RPMI7951 (cell line): ENCODE measurements at places on chromosomes 4 and X.

DNA sequence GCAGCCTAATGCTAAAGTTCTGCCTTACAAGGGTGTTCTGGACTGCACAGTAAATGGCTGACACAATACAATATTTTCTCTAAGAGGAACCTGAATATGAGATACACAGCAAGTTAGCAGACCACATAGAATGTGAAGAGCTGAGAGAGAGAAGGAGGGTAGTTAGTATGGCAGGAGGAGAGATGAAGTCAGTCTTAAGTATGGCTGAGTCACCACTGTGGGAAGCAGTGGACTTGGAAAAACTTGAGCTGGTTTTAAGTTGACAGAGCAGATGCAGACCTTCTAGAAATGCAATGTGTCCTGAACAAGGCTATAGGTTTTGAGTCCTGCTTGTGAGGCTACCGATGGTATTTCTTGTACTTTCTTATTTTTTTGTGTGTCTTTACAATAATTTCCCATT, 172.5 kb downstream of the SH2D1A start:
- DNase-seq: peak; percentile 1

GRCh38 chrX:120282697-120283096, 28.6 kb downstream of the TMEM255A start:
- no peak for DNase-seq

DNA sequence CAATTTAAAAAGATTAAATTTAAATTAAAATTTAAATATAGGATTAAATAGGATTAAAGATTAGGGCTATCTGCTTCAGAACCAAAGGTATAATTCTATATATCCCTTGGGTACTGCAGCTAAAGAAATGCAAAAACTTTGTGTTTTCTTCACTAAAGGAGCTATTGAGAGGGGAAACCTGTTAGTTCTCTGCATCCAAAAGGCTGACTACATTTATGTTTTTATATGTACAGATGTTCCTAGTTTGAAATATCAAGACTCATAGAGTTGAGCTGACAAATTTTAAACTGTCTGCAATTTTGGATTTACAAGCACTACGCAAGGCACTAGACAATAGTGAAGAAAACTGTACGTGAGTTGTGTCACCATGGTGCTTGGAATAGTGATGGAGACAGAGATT, 95.2 kb downstream of the CEP44 start:
- DNase-seq: no peak

DNA sequence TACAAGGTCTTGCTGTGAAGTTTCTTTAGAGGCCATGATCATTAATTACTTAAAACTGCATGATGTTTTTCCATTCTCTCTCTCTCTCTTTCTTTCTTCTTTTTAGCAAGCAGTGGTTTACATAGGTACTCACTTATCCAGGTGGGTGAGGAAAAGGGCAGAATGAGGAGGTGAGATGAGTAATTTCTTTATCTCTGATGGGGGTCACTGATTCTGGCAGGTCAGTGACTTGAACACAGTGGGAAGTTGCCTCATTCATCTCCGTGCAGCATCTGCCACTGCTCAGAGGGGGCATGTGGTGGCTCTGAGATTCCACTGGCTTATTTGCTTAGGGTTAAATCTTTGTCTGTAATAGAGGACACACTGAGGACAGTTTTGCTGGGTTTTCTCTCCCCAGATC, 62.6 kb downstream of the FAM114A1 start:
- DNase-seq: no peak

DNA sequence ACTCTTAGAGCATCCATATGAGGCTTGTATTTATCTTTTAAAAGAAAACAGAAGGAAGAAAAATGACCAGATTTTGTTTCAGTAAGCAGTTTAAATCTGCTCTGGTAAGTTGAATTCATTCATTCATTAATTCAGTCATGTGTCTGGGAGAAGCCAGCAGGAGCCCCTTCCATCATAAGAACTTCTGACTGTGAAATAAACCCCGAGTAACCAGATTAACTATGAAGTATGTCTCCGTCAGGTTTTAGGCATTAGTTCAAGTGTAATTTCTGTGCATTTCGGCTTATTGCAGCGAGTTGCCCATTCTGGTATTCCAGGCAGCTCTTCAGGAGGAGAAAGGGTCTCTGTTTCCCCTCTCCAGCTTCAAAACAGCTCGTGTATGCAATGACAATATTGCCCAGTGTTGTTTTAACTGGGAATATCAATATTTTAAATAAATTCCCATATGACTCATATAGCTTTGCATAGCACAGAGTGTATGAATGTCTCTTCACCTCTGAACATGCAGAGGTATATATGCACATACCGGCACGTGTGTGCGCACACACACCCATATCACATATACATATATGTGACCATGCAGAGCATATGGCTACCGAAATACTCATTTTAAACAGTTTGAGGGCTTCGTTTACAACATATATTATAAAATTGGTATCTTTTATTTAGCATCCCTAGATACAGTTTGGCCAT, 255.3 kb downstream of the BCOR start:
- no peak for DNase-seq

- DNase-seq: no peak
These were observed 608.7 kb downstream of the TLL1 start for GRCh38 chr4:166481739-166482138.

DNA sequence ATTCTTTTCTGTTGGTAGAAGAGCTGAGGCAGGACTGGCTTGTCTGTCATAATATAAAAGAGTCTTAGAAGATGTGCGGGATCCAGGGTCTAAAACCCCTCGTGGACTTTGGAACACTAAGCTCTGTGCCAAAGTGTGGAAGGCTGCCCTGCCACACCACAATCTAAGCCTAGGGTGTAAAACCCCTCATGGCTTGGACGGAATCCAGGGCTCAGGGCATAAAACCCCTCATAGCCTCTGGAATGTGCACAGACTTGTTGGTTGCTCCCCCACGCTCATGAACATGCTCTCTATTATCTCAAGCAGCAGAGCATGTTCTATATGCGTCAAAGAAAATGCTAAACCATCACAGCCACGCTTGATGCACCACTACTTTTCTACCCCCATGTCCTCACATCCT, 483.6 kb downstream of the GABRG1 start:
- no peak for DNase-seq

- DNase-seq: peak; percentile 35
These were observed 52.0 kb downstream of the RASL11B start for GRCh38 chr4:52914051-52914605.

DNA sequence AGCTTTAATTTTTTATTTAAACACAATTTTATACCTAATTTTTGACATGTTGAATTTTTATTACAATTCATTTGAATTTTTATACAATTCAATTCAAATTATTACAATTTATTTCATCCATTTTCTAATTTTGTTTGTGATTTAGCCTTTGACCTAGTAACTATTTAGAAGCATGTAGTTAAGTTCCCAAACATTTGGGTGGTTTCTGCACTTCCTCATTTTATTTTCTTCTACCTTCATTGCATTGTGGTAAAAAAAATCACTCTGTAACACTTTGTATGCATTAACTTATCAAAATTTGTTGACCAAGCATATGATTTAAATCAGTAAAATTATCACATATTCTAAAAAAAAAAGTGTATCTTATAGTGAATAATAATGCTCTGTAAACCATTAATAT, 928.9 kb downstream of the ARAP2 start:
- no peak for DNase-seq

DNA sequence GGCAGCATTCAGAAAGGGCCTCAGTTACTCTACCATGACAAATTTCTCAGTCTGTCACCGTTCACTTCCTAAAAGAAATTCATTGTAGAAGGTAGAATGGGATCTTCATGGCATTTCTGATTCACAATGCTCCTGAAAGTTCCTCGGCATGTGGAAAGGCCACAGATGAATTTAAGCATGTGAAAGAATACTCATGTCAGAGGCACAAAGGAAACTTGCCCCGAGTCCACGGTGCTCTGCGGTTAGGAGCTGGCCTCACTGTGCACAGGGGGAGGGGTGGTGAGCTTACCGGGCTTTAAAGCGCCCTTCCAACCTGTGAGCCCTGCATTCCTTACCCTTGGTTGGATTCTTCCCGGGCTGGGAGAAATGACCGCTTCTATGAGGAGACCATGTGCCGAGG, 9.3 kb downstream of the TKTL1 start:
- peak; percentile 2 for DNase-seq

DNA sequence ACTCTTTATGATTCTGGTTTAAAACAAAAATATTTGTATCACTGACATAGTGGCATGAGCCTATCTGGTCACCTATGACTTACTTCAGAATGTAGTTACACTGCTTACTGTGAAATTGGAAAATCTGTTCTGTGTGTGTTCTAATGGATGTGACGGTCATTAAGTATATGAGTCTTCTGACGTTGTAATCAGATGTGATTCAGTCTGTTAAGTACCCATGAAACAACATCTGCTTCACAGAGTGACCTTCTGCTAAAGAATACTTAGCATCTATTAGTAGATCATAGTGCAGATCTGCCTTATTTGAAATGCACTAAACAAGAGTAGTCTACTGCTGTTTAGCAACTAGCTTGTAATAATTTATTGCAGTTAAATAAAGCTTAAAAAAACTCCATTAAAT, 317.1 kb downstream of the DCTD start:
- no peak for DNase-seq

GRCh38 chr4:29423836-29424721, 1296.1 kb upstream of the PCDH7 start:
- DNase-seq: peak; percentile 2

GRCh38 chrX:67922966-67923365, 379.1 kb downstream of the AR start:
- no peak for DNase-seq
